ENCODE measurements at places on chromosomes 1 and 21.
A peak's percentile ranks its signal among the peaks of the same experiment; 100 is the strongest.

- DNase-seq = no peak
Observed at GRCh38 chr1:152683846-152684245, 2.1 kb upstream of the LCE2B start.

- DNase-seq = no peak
Observed at GRCh38 chr1:59290193-59290949, 6.5 kb upstream of the FGGY start.

DNA sequence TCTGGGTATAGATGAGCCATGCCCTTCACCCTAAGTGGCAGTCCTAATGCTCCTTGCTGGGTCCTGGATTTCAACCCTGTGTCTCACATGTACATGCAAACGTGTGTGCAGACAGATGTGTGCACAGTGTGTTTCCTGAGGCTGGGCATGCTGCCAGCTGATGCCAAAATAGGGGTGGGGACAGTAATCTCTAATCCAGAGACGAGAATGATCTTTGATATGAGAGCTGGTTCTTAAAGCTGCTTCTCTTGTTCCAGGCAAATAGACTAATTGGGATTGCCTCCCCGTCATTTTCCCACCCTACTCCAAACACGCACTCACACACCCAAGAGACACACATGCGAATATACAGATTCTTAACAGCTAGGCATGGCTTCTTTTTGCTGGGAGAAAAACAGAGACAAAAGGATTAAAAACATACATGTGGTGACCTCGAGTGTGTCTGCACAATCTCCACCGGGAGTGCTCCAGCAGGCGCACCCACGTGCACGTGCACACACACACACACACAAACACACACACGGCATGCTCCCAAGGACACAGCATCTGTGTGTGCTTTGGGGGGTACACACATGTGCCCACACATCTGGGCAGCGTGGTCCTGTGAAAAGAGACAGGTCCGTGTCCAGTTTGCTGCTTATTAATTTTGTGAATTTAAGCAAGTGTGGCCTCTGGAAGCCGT, 102.1 kb upstream of the ZBTB40 start:
- no peak for DNase-seq

DNA sequence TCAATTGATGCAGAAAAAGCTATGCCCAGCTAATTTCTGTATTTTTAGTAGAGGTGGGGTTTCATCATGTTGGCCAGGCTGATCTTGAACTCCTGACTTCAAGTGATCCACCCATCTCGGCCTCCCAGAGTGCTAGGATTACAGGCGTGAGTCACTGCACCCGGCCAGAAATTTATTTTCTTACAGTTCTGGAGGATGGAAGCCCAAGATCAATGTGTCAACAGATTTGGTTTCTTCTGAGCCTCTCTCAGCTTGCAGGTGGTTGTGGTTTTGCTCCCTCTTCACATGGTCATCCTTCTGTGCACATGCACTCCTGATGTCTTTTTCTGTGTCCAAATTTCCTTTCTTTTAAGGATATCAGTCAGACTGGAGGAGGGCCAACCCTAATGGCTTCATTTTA, 35.6 kb downstream of the SHCBP1L start:
- DNase-seq = no peak

GRCh38 chr21:25809013-25809412, 74.2 kb downstream of the GABPA start:
- no peak for DNase-seq

- DNase-seq = no peak
Observed at GRCh38 chr1:84250668-84251067, 50.8 kb upstream of the SAMD13 start.

DNA sequence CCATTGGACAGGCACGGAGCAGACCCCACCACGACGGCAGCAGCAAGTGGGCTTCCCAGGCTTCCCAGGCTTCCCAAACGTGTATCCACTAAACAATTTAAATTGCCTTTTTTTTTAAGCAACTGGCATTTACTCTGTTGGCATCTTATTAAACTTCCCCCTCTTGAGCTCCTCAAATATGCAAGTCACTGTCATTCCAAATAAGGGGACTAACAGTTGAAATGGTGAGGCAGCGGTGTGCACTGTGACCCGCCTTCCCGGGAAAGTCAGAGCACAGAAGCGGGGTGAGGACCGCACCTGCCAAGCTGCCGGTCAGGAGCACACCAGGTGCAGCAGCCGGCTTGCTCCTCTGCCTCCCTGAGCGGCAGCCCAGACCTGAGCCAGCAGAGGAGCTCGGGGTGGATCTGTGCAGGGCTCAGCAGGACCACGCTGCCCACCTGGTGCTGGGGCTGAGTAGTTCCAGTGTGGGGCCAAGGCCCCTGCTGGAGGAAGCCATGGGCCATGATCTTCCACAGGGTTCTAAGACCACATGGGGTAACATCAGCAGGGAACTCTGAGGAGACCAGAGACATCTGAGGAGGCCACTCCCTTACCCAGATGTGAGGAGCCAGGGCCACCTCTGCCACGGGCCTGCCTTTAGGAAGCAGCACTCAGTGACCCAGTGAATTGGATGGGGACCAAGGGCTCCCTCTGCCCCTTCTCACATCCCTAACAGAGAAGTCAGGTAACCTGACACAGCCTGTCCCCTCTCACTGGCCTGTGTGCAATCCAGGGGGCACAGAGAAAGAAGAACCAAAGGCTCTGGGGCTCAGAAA, 245.4 kb downstream of the NPHP4 start:
- no peak for DNase-seq

- peak; percentile 46 for DNase-seq
Observed at GRCh38 chr1:152654110-152654509, 9.1 kb upstream of the LCE2D start.

GRCh38 chr1:195576641-195577040, 1031.6 kb downstream of the KCNT2 start:
- no peak for DNase-seq

DNA sequence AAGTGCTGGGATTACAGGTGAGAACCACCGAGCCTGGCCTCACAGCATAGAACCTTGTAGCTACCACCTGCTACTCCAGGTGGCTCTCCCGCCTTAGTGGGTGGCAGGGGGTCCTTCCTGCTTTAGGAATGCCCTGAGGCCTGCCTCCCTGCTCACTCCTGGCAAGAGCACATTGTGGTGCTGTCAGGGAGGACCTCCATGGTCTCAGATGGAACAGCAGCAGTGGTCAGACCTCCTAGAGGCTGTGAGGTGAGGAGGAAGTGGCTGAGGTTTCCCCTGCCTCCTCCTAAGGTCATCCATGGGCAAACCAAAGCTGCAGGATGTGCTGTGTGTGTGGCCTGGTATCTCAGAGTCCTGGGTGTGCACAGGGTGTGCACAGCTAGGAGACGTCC, 6.7 kb downstream of the SOX13 start:
- no peak for DNase-seq

GRCh38 chr1:234495231-234495990, 16.4 kb upstream of the TARBP1 start:
- no peak for DNase-seq

DNA sequence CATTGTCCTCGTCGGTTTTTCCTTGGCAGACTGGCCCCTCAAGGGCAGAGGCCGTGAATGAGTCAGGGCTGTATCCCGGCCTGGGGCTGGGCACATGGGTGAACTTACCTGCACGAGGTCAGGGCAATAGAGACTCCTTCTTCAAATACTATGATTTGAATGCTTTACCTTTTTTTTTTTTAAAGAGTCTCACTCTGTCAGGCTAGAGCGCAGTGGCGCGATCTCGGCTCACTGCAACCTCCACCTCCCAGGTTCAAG, 5.0 kb downstream of the LAPTM5 start:
- DNase-seq = no peak

DNA sequence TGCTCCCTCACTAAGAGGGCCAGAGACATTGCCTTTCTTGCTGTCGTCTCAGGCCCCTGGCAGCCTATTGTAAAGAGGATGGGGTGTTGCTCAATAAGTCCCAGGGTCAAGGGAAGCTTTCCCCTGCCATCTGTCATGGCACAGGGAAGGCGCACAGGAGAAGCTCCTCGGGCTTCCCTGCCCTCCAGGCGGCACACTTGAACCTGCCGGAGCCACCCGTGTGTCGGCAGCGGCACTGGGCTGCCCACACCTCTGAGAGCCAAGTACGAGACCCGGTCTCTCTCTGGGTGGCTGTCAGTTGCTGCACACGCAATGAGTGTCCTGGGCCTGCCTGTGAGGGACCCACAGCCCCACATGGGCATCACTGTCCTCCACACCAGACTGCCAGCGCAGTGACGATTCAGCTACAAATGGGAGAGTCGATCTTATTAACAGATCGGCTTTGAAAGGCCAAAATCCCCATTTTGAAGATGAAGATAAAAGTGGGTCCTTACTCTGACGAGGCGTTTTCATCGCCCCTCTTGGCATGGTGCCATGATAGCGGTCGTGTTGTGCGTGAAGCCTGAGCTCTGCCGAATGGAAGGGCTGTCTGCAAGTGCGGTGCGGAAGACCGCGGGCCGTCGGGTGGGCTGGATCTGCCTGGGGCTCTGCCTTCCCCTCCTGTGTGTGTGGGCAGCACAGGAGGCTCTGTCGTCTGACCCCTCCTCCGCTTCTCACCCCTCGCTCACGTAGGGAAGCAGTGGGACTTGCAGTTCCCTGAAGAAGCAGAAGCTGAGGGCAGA, 29.2 kb upstream of the PDXK start:
- no peak for DNase-seq

- no peak for DNase-seq
Observed at GRCh38 chr1:21700094-21700493, 30.9 kb upstream of the RAP1GAP start.

DNA sequence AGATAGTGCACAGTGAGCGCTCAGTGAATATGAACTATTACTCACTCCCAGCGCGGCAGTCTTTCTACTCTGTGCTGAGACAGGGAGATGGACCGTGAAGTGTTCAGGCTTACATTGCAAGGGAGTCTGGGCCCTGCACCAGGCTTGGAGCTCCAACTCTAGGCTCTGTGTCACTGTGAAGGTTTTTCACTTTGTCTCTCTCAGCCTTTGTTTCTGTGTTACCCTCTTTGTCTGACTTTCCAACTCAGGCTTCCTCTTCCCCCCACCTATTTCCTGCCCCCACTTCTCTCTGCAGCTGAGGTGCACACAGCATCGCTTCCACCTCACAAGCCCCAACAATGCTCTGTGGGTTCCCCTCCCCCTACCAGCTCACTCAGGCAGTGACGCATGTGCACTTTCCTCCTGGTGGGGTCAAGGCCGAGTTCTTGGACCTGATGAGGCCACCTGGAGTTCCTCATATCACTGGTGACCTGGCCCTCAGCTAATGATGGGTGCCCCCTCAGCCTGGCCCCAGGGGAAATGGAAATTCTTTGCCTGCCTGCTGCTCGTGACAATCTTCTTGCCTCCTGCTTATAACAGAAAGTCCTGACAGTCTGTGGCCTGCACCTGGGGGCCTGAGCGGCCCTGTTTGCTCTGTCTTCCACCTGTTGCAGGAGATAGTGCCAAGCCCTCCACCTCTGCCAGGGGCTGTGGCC, 1.1 kb upstream of the LCK start:
- peak; percentile 89 for DNase-seq

GRCh38 chr1:153353226-153353947, 4.3 kb upstream of the S100A9 start:
- no peak for DNase-seq

DNA sequence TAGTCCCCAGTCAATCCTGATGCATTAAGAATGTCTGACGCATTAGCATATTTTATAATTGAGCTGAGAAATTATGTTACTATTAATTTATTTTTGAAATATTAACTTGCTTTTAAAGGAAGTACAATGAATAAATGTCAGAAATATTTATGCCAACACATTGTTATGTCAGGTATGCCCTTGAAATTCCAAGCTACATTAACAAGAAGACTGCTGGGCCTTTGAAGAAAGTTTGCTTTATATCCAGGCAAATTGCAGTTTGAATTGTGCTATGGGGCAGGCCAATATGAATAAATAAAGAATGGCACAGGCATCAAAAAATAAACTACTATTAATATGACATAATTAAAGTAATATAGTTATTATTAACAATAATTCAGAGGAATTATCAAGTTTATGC, 1391.3 kb downstream of the PLA2G4A start:
- no peak for DNase-seq

GRCh38 chr1:4089421-4090175, 189.5 kb upstream of the C1orf174 start:
- DNase-seq = no peak

- DNase-seq = no peak
Observed at GRCh38 chr1:175887981-175888428, 144.6 kb upstream of the TNR start.

GRCh38 chr1:19552291-19553010, 67.1 kb upstream of the CAPZB start:
- no peak for DNase-seq

GRCh38 chr1:22174446-22175220, 31.7 kb upstream of the WNT4 start:
- DNase-seq = no peak

DNA sequence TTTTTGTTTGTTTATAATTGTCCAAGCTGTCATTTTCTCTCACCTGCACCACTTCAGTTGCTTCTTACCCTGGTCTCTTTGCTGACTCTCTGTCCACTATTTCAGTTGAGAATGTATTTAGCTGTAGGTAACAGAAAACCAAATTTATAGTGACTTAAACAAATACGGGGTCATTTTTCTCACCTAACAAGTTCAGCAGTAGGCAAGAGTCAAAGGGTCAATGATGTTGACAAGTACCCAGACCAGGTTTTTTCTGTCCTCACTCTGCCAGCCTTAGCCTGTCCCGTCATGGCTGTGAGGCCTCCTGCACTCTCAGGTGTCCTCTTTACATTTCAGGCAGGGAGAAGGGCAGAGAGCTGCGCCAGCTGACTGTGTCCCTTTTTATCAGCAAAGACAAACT, 11.8 kb downstream of the RIIAD1 start:
- DNase-seq = no peak

DNA sequence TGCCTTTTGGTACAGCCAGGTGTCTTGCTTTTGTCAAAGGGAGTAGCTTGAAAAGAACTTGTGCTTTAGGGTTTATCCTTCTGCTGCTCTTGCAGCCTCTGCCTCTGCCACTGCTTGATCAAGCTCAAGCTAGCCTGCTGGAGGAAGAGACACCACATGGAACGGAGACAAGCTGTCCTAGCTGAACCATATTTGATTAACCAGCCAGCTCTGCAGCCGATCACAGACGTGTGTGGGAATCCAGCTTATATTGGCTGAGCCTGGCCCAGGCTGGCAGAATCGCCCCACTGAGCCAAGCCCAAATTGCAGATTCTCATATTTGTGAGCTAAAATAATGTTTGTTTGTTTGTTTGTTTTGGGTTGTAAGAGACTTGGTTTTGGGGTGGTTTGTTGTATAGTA, 18.7 kb upstream of the FAM78B start:
- DNase-seq = no peak
